Activated naive CD4-positive, alpha-beta T cell treated with anti-CD3 and anti-CD28 coated beads for 36 hours (primary cell): ENCODE measurements at places on chromosomes 3 and 15. TPM values are rescaled to one million over a fixed set of nuclear protein-coding genes. Genes with fewer than 3 reads are reported as not detected.

DNA sequence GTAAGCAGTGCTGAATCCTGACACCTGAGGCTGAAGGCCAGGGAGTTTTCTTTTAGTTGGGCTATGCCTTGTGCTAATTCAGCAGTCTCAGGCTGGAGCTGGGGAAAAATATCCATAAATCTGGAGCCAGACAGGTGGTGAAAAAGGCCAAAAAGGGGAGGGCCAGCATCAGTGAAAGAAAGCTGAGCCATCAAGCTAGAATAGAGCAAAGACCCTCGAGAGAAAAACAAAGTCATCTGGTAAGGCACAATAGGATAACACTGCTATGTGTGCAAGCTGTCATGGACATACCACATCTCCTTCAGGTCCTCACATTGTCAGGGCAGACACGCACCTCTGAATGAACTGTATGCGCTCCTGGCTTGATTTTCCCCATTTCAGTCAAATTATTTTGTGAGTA is 687.9 kb downstream of the SQOR start:
- no peak overlapping the region for H3K4me3 ChIP-seq
- no peaks in the 10 kb centered on the region for H3K4me1 ChIP-seq
- no peaks in the 10 kb centered on the region for H3K36me3 ChIP-seq
- no peaks in the 10 kb centered on the region for H3K27me3 ChIP-seq
- no peak for DNase-seq

Gene ZNF80
- total RNA-seq = 0.67 TPM

- no peaks in the 10 kb centered on the region for H3K36me3 ChIP-seq
- DNase-seq = no peak
- no peak overlapping the region for H3K4me3 ChIP-seq
These were observed 17.1 kb upstream of the ABTB1 start for GRCh38 chr3:127655641-127656040.

Gene SERINC4
- 0.15 TPM for total RNA-seq

DNA sequence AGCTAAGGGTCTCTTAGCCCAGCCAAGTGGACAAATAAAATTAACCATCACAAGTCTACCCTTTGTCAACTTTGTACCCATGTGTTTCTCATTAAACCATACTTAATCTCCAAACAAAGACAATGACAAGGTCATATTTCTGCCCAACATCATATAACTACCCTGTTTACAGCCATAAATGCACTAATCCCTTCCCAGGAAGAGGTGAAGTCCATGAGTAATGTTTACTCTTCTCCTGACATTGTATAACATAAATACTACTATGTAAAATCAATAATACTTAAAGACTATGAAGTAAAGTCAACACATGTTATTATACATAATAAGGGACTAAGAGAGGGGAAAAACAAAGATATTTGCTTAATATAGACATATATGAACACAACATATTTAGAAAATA is 38.5 kb upstream of the FAN1 start:
- H3K27ac ChIP-seq = no peak overlapping the region
- no peaks in the 10 kb centered on the region for H3K4me1 ChIP-seq
- no peak for DNase-seq
- H3K4me3 ChIP-seq = no peak overlapping the region
- no peaks in the 10 kb centered on the region for H3K27me3 ChIP-seq

Gene EFCC1
- 0.10 TPM for total RNA-seq

DNA sequence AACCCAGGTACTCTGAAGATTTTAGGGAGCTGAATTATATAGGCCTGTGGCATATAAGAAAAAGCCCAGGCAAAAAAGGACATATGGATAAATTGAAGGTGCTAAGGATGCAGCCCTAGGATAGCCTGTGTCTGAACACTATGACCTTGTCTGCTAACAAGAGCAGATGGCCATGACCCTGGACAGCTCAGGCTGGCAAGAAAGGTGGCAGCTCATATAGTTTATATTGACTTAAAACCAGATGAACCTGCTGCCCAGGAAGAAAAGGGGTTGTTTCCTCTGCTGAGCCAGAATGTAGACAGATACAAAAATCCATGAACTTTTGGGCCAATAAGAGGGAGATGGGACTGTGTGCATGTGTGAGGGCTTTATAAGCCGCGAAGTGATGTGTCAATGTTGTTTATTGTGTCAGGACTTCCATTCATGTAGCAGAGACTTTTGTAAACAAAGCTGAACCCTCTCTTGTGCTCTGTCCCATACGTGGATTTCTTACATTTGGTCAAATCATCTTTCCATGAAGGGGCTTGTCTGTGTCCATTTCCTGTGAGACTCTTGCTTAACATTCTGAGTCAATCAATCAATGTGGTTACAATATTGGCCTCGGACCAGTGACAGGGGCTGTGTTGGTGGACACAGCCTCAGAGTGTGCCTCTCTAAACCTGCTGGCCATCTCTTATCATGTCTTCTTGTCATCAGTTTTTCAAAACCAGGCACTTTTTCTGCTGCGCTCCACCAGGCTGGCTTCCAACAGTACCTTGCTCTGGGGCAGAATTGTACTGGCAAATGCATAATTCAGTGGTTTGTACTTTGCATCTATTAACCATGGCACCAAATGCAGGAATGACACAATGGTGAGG is 321.2 kb downstream of the WDR72 start:
- no peaks in the 10 kb centered on the region for H3K4me1 ChIP-seq
- H3K27me3 ChIP-seq = no peaks in the 10 kb centered on the region
- no peak overlapping the region for H3K27ac ChIP-seq
- DNase-seq = no peak
- H3K36me3 ChIP-seq = no peaks in the 10 kb centered on the region

DNA sequence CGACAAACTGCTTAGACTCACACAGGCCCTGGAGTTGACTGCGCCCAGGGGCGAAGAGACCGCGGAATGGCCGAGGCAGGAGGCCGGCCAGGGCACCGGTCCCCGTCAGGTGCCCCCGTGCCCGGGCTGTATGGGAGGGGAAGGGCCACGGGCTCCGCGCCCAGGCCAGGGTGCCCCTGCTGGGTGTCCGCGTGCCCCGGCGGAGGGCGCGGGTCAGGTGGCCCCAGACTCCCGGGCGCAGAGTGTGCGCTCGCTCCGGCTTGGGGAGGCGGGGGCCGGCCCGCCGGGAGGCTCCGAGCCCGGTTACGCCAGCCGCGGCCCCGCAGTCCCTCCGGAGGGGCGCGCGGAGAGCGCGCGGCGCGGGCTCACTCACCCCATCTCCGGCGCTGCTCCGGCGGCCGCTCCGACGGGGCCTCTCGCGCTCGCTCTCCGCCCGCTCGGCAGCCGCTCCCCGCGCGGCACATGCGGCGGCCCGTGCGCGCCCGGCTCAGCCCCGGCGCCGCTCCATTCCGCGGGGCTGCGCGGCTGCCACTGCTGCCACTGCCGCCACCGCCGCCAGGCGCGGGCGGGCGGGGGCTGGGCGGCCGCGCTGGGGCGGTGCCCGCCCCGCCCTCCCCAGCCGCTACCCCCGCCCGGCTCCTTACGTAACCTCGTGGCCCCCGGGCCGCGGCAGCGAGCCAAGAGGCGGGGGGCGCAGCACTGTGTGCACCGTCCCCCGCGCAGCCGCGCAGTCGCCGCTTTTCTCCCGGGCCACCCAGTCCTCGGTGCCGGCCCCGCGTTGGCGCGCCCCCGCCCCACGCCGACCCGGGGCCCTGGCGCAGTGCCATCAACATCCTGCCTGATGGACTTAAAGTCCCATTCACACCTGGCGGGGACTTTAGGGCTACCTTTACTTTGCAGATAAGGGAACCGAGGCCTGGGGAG is at the start of gene HOMER2:
HOMER2 (minus strand) TSS at position 563 of the 924 bp plus-strand sequence; CDS start at position 378, 185 bp downstream.
- H3K4me3 ChIP-seq = peak within 1 kb of the TSS; percentile 64
- H3K36me3 ChIP-seq = no peaks in the 10 kb centered on the region
- peak; percentile 9 for DNase-seq
- H3K4me1 ChIP-seq = peaks cover 4% of the 10 kb centered on the region
- H3K27ac ChIP-seq = no peak within 1 kb of the TSS
- peaks cover 7% of the 10 kb centered on the region for H3K27me3 ChIP-seq

GRCh38 chr3:51722362-51722761 is 15.5 kb downstream of the GRM2 start:
- no peaks in the 10 kb centered on the region for H3K36me3 ChIP-seq
- no peak overlapping the region for H3K4me3 ChIP-seq
- peak; percentile 53 for DNase-seq
- H3K27me3 ChIP-seq = no peaks in the 10 kb centered on the region
- H3K4me1 ChIP-seq = peaks cover 29% of the 10 kb centered on the region

GRCh38 chr15:38782156-38782555 is 217.5 kb upstream of the RASGRP1 start:
- H3K27ac ChIP-seq = no peak overlapping the region
- H3K4me1 ChIP-seq = no peaks in the 10 kb centered on the region
- H3K36me3 ChIP-seq = peaks cover 2% of the 10 kb centered on the region
- no peak for DNase-seq
- no peak overlapping the region for H3K4me3 ChIP-seq
- peaks cover 18% of the 10 kb centered on the region for H3K27me3 ChIP-seq

DNA sequence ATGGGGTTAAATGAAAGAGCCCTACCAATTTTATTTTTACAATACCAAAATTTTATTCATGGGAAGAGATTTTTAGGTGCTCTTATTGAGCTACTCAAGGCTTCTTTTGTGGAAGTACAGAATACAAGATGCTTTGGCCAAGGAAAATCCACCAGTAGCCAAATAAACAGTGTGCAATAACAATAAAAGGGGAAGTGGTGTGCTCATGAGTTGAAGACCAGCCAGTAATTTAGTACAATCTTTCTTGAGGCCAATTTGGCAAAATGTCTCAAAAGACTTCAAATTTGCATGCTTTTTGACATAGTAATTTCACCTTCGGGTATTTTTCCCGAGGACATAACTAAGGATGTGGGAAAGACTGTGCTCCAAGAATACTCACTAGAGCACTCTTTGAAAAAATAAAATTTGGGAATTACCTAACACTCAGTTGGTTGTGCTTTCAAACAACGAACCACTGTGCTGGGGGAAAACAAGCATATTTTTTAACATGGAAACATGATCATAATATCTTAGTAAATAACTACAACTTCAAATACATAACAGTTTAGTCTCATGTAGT is 294.0 kb downstream of the DIPK2A start:
- DNase-seq = no peak
- no peak overlapping the region for H3K4me3 ChIP-seq
- no peaks in the 10 kb centered on the region for H3K4me1 ChIP-seq
- H3K27me3 ChIP-seq = peaks cover under 1% of the 10 kb centered on the region

- H3K4me1 ChIP-seq = peaks cover 11% of the 10 kb centered on the region
- H3K36me3 ChIP-seq = no peaks in the 10 kb centered on the region
- no peak overlapping the region for H3K4me3 ChIP-seq
- H3K27ac ChIP-seq = no peak overlapping the region
- no peak for DNase-seq
These were observed 8.1 kb upstream of the PHC3 start for GRCh38 chr3:170189398-170190256.

DNA sequence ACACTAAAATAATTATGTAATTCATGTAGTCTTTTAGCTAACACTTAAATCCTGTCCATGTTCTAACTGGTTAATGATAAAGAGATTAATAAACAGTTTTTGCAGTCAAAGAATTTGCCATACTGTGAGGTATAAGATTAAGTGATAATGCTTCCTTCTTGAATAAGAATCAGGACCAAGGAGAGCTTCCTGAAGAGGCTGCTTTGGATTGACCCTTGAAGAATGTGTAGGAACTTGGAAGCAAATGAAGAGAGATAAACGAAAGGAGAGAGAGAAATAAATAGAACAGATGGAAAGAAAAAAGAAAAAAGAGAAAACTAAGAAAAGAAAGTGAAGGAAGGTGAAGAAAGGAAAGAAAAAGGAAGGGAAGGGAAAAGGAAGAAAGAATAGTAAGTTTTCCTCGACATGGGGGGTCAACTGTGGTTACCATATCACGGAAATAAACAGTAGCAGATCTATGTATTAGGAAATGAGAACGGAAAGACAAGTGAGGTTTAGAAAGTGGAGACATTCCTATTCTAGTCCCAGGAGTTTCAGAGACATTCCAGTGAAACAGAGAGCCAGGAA is 539.8 kb downstream of the FGF12 start:
- no peak overlapping the region for H3K4me3 ChIP-seq
- no peak for DNase-seq
- H3K4me1 ChIP-seq = peaks cover 5% of the 10 kb centered on the region
- no peak overlapping the region for H3K27ac ChIP-seq

- no peak overlapping the region for H3K27ac ChIP-seq
- no peak overlapping the region for H3K4me3 ChIP-seq
- H3K27me3 ChIP-seq = no peaks in the 10 kb centered on the region
These were observed 11.4 kb upstream of the SNRPN start for GRCh38 chr15:24943361-24943760.

Gene UBE2E2
- total RNA-seq = 14.0 TPM

Gene SLMAP
- total RNA-seq = 35.1 TPM

Gene FAM174B
- 5.5 TPM for total RNA-seq

DNA sequence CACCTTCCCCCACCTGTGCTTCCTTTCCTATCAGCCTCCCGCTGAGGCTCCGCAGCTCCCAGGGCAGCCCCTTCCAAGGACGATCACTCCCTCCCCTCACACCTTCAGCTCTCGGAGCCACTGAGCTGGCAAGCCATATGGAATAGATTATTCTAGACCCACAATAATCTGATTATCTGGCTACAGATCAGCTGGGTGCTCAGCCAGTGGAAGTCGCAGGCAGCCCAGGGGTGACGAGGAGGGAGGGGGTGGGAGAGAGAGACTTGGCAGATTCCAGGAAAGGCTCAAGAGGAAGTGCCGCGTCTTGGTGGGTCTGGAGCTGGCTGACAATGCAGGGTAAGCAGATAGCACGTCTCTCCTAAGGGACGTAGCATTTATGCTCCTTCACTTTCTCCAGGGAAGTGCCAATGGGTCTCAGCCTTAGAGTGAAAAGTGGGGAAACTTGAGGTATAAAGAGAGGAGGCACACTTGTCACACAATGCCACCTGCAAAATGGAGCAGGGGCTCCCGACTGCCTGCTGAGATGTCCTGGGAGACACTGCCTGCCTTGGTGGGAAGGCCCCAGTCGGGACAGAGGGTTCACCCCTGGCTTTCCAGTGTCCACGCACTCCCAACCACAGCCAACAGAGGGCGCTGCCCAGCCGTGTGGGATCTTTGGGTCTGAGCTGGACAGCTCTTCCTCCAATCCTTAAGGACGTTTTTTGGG is 9.4 kb upstream of the MESP1 start:
- no peaks in the 10 kb centered on the region for H3K27me3 ChIP-seq
- H3K27ac ChIP-seq = no peak overlapping the region
- no peaks in the 10 kb centered on the region for H3K4me1 ChIP-seq
- H3K4me3 ChIP-seq = no peak overlapping the region

Gene ZNF660
- 0.48 TPM for total RNA-seq

GRCh38 chr15:79067072-79067833 is 23.3 kb downstream of the RASGRF1 start:
- H3K27ac ChIP-seq = no peak overlapping the region
- no peaks in the 10 kb centered on the region for H3K36me3 ChIP-seq
- no peaks in the 10 kb centered on the region for H3K4me1 ChIP-seq
- H3K4me3 ChIP-seq = no peak overlapping the region

DNA sequence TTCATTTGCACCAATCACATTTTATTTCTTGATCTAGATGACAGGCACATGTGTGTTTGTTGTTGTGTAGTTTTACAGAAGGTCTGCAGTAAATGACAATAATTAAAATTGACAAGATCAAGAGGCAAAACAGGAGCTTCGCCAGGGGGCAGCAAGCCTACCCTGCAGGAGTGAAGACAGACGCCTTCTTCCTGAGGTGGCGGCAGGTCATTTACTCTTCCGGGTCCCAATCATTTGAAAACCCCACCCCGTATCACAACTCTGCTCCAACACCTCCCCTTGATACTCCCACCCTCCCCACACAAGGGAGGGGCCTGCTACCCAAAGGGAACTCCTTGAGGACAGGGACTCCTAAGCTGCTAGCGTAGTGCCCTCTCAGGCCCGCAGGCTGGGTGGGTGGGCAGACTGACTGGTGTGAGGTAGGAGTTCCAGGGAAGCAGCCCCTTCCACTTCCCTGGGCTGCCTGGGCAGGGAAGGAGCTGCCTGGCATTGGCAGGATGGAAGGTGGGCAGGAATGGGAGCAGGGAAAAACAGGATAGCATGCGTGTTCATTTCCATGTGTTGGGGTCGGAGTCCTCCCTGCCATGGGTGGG is 13.1 kb downstream of the CHDH start:
- H3K4me3 ChIP-seq = no peak overlapping the region
- no peak for DNase-seq
- H3K4me1 ChIP-seq = no peaks in the 10 kb centered on the region
- no peaks in the 10 kb centered on the region for H3K36me3 ChIP-seq
- H3K27me3 ChIP-seq = no peaks in the 10 kb centered on the region
- H3K27ac ChIP-seq = no peak overlapping the region
